ENCODE measurements at places on chromosomes 11 and 22. TPM values are rescaled to one million over a fixed set of nuclear protein-coding genes. Genes with fewer than 3 reads are reported as not detected.

The E2F8 gene
- 24.0 TPM for total RNA-seq

DNA sequence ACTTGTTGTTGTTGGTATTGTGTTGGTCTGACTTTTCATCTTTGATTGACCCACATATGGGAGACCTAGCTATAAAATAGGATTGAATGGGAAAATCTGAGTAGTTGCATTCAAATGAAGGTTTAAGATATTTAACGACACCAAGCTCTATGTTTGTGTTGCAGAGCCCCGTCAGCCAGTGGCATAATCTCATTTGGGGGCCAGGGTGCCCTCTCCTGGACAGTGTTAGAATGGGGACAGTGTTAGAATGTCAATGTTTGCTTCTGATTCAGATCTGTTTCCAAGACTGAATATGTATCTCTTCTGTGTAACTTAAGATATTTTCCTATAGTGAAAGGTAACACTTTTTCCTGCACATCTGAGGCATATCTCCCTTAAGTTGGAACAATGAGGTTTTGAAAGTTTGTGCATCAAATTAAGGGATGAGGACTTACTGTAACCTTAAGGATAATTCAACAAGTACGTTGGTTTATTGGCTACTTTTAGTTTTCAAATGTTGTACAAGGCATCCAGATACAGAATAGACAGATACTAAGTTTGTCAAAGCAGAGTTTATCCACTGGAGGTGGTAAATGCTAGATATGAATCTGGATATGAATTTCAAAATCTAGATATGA, 5.3 kb upstream of the OR52M1 start:
- DNase-seq: peak; percentile 11

The TMEM123 gene
- 204 TPM for total RNA-seq

GRCh38 chr11:27777033-27777432, 76.8 kb upstream of the BDNF start:
- DNase-seq: no peak

The PLAAT5 gene
- 0.80 TPM for total RNA-seq
